ENCODE measurements at places on chromosomes 4 and X.
A peak's percentile ranks its signal among the peaks of the same experiment; 100 is the strongest.

GRCh38 chr4:118981839-118982381 is 93.3 kb downstream of the SYNPO2 start:
- DNase-seq: peak; percentile 15

- peak; percentile 49 for DNase-seq
Measured at GRCh38 chrX:47482512-47483305, at the start of gene ZNF41. Gene ZNF41 (minus strand): TSS chrX:47483222. CDS start chrX:47467481, 15,741 bp downstream.

GRCh38 chrX:9825966-9826365 is 39.7 kb downstream of the SHROOM2 start:
- DNase-seq: no peak

DNA sequence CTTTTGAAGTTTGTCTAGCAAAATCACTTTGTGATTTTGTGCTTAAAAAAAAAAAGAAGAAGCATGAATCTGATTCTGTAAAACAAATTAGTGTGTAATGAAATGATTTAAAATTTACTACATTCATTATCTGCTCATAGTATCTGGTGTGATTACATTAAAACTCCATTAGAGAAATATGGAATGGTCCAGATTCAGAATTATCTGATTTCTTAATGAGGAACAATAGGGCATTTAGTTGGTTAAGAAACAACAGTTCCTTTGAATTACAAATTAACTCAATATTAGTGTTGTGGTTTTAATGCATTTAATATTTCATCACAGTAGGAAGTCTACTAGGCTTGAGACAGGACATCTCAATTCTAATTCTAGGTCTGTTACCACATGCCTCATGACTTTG is 57.9 kb upstream of the PDHA1 start:
- no peak for DNase-seq

GRCh38 chrX:147485207-147485606 is 426.5 kb upstream of the FMR1 start:
- DNase-seq: no peak

DNA sequence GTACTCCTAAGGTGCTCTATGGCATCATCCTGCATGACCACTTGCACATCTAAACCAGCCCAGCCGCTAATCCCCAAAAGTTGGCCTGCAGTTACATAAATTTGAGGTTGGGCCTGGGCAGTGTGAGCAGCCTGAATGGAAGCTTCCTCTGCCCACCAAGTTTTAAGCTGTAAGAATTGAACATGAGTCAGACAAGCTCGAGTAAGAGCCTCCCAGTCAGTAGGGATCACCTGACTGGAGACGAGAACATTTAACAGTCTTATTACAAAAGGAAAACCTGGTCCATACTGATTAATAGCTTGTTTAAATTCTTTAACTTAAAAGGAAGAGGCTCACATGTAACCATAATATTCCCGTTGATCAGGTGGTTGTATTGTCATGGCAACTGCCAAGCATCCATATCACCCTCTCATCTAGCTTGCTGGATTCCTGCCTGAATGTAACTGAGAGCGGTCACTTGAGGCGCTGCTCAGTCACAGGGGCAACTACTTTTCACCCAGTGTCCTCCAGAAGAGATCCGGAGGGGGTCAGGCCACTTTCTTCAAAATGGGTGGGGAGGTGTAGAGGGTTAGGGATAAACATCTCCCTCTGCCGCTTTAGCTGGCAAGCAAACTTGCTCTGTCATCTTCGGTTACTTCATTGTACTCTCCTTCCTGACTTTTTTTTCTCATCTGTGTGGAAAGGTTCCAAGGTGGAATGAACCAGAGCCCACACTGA is 56.6 kb upstream of the WDR1 start:
- no peak for DNase-seq

GRCh38 chr4:2482693-2483092 is 13.8 kb downstream of the RNF4 start:
- no peak for DNase-seq

DNA sequence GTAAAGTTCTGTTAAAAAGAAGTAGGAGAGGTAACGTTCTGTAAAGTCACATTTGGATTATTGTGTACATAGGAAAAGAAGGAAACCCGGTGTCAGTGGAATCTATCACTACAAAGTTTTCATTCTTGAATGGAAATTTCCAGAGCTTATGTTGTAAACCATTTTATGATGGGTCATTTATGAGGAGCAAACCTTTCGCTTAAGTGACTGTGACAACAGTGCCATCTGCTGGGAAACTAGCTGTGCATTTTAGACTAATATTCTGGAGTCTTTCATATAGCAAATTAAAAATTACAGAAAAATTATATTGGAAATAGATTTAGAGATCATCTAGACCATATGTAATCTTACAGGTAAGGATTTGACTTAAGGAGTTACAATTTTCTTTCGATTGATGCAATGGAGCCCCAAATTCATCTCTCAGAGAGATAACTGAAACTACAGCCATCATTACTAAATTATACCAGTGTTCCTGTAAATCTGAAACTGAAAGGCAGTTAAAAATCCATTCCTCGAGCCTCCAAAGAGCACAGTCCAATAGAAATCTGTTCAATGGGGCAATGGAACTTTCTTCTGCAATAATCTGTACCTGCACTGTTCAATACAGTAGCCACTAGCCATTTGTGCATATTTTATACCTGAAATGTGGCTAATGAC is 26.9 kb downstream of the ASB9 start:
- DNase-seq: no peak

DNA sequence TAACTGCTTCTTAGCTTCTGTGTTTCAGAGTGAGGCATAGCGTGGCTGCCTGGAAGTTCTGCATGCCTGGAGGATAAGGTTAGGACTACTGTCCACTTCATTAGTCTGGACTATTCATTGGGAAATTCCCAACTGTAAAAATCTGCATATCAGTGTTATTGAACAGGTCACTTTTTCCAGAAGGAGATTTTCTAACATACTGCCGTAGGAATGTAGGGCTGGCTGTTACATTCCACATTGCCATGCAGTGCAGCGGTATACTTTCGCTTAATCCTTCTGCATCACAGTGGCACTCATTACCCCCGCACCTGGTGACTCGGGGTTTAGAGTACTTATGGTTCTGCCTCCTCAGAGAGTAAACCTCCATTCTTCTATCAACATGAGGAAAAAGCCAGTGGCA is 104.6 kb downstream of the NPFFR2 start:
- DNase-seq: no peak

DNA sequence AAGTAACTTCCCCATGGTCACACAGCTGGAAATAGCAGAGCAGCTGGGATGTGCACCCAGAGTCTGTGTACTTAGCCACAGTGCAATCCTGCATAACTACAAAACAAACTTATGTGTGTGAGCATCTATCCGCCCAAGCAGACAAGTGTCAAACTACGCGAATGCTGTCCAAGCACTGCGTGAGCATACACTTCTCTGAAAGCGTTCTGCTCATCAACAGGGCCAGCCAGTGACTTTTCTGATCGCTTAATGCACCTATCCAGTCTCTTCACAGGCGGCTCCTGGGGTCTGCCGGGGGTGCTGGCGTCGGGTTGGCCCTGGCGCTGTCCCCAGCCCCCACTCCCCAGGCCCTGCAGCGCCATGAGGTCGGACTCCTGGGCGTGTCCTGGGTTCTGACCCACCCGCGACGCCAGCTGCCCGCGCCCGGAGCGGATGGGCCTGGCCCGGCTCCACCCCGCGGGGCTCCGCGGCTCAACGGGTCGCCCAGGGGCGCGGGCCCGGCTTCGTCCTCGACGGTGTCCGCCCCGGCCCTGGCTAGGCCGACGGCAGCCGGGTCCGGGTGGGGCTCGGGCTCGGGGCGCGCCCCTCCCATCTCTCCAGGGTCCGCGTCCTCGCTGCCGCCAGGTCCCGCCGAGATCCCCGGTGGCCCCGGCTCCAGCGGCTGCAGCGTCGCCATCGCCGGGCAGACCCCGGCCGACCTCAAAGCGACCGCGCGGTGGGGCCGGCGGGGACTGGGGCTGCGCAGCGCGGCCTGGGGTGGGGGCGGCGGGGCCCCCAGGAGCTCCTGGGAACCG is 1.3 kb upstream of the ZNF141 start:
- DNase-seq: no peak

GRCh38 chr4:154559494-154560418 is 3.1 kb upstream of the FGB start:
- no peak for DNase-seq

GRCh38 chr4:74006009-74006476 is 7.6 kb upstream of the CXCL5 start:
- DNase-seq: no peak

DNA sequence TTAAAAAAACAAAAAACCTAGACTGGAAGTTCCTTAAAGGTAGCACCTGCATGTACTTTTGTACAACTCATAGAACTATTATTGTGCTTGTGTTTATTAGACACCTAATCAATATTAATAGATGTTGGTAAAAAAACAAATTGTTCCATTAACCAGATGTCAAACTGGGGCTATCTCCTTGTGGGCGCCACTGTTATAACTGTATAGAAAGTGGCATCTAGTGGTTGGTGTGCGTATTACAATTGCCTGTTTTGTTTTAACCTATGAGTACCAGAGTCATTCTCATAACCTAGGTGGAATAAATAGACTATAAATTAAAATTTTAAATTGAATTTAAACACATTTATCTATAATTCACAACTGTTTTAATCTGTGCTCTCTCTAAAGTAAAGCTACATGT is 97.4 kb downstream of the COL4A5 start:
- DNase-seq: no peak

DNA sequence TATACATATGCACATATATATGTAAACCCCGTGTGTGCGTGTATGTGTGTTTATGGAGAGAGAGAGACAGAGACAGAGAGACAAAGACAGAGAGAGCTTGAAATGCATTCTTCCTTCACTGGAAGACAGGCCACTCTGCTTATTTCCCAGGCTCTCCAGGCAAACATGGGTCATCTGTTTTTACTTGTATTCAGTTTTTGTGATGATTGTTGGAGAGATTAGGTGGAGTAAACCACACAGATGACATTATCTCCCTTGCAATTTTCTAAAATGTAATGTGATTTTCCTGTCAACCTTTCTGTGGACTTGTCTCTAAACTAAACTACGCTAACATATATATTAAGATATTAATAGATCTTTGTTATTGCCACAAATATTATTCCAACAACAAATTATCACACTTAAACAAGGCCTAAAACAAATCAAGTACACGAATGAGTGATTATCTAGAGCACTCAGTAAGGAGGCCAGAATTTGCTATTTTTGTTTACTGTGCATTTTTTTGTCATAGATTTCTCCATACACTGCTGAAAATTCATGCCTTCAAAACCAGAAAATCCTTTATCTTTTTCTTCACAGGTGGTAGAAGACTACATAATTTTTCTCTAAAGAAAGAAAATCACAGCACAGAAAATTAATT is 251.8 kb upstream of the SLIT2 start:
- DNase-seq: no peak

DNA sequence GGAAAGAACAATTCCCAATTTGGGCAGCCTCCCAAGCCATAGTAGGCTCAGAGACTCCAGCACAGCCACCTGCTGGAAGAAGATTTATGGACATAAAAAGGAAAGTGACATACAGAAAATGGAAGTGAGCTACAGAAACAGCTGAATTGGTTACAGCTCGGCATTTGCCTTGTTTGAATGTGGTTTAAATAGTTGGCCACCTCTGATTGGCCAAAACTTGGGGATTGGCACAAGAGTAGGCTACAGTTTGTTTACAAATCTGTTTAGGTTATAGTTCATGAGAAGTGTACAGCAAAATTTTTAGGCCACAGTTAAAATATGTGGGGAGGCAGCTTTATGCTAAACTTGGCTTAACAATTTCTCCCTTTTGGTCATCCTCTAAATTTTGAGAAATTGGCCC is 150.4 kb downstream of the MAGEC1 start:
- no peak for DNase-seq

- DNase-seq: no peak
Measured at GRCh38 chr4:20416800-20417199, 165.1 kb downstream of the SLIT2 start.

DNA sequence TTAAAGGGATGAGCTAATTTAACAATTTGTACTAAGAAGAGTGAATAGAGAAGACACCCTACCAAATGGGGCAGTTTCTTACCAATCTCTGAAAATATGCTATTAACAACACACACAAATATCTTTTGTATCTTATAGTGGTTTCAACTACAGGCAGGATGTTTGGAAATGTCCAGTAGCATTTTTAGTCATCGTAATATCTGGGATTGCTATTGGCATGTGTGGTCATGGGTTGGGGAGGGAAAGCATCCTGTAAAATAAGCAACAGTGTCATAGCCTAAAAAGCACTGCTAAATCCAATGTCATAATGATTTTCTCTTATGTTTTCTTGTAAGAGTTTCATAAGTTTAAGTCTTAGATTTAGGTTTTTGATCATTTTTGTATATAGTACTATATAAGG is 29.3 kb upstream of the ABCG2 start:
- DNase-seq: no peak

DNA sequence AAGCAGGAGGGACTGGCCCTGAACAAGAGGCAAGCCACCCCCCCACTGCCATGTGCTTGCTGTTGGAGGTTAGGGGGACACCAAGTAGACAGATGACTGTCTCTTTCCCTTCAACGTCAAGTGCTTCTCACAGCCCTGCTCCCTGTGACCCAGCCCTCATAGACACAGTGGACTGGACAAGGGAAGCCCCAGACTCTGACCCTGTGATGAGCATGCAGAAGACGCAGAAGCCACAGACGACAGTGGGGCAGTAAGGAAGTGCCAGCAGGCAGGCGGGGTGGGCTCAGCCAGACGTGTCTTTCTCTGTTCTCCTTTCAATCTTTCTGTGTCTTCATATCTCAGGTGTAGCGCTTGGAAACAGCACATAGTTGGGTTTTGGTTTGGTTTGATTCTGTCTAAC is 2.4 kb upstream of the L1CAM start:
- no peak for DNase-seq

- no peak for DNase-seq
Measured at GRCh38 chr4:102533348-102533747, 32.2 kb downstream of the NFKB1 start.

GRCh38 chr4:88953400-88953799 is 103.6 kb downstream of the FAM13A start:
- no peak for DNase-seq

GRCh38 chrX:93538575-93538974 is 134.8 kb downstream of the NAP1L3 start:
- DNase-seq: no peak

DNA sequence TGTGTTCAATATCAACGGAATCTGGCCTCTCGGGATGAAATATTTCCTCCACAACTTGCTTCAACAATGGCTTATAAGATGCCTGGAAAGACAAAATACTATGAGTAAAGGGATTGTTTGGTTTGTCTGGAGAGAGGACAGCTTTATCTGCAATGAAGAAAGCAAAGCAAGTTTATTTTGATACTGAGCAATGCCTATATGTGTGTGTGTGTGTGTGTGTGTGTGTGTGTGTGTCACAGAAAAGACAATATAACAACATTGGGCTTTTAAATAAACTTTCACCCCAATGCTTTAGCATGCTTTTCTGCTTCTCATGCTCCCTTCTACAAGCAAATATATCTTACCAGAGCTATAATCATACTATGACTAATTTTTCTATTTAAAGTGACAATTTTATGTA is 45.4 kb downstream of the RASL11B start:
- no peak for DNase-seq

DNA sequence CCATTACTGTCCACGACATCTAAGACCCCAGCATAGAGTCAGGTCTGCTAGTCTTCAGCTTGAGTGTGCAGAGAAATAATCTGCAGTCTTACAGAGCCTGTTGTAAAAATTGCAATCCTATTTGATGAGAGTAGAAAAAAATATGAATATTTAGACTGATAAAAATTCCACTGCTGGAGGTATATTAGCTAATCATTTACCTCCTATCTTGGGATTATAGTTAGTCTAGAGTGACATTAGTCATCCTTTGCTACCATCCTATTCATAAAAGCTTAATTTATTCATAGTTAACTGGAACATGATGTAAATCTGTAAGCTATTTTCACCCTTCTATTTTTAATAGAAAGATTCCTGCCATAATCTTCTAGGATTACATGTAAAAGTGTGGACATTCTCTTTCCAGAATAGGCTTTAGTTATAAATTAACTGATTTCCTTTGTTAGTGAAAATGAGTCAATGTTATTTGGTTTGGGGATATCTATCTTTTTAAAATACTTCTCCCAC is 26.7 kb downstream of the C4orf54 start:
- no peak for DNase-seq

Data from central memory CD8-positive, alpha-beta T cell (primary cell).